ENCODE measurements at places on chromosomes 5 and 9.
A peak's percentile ranks its signal among the peaks of the same experiment; 100 is the strongest.

GRCh38 chr5:123365156-123365555 is 58.0 kb downstream of the CEP120 start:
- no peak for DNase-seq

- DNase-seq: no peak
Measured at GRCh38 chr9:89873801-89874200, 269.0 kb downstream of the GADD45G start.

DNA sequence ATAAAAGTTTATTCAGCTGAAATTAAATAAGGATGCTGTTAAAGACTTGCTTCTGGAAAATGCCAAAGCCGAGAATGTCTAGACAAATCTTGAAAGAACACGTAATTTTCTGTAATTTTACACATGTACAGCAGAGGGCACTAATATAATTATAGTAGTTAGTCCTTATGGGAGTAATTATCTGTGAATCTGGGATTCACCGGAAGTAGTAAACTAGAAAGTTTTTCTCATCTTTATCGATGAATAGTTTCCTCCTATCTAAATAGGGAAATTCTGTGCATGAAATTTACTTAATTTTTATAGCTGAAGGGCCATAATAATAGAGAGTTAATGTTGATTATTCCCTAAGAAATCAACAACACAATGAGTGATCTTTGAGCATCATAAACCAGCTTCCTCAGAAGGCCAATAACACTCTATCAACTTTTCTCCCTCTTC is 18.4 kb upstream of the CNTLN start:
- DNase-seq: peak; percentile 54

DNA sequence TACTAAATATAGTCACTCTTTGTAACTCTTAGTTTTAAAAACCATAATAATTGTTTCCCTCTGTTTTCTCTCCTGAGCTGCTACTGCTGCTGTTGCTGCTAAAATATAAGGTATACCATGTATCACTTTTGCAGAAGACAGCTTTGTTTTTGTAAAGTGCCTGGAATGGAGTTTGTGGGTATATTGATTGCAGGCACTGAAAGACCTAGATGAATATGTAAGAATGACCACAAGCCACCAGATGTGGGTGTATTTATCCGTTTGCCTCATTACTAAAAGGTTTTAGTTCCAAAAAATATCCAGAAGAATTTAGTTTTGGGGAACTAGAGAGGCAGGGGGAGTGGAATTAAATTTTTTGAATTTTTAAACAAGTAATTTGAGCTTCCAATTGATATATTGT is 151.1 kb upstream of the CDKN2B start:
- DNase-seq: no peak

DNA sequence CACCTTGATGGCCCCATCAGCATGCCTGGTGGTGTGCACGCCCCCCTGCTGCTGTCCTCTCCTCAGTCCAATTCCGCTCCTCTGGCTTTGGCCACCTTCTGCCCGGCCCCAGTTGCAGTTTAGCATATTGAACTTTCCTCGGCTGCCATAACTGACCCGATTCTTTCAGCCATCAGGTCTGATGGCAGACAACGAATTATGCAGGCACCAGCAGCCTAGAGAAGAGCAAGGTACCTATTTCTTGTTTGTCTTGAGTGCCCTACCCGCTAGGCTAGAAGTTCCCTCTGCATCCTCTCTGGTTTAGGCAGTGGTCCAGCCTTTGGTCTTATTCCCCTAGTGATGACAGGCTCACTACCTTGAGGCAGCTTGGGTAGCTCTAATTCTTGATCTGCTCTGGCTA is 43.0 kb upstream of the SLC25A51 start:
- no peak for DNase-seq

- no peak for DNase-seq
Measured at GRCh38 chr5:139058121-139058520, 140.0 kb downstream of the SIL1 start.

DNA sequence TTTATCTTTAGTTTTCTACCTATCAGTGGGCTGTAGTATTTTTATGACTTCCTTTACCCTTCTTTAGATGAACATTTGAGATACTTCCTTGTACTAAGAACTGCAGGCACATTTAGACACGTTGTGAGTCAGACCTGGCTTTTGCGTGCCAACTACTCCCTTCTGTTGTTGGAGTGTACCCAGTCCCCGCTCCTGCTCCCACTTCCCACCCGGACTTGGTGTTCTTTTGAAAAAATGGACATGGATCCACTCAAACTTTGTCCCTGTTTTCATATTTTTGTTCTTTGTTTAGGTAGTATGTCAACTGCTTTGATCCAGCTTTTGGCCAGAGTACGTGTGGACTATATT is 60.7 kb downstream of the PARP8 start:
- no peak for DNase-seq

DNA sequence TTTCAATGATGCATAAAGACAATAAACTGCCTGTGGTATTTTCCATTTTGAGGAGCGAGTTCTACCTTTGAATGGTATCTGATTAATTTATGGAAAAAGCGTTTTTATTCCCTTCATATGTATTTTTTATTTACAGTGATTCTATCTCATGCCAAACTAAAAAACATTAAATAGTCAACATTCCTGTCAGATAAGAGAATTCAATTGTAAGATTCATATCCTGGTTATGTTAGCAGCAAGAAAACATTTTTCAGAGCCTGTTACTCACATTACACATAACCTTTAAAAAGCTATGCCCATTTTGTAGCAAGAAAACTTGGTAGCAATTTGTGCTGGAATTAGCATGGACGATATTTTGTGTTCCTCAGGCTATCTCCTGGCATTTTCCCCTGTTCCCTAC is 55.1 kb upstream of the PRLR start:
- no peak for DNase-seq

DNA sequence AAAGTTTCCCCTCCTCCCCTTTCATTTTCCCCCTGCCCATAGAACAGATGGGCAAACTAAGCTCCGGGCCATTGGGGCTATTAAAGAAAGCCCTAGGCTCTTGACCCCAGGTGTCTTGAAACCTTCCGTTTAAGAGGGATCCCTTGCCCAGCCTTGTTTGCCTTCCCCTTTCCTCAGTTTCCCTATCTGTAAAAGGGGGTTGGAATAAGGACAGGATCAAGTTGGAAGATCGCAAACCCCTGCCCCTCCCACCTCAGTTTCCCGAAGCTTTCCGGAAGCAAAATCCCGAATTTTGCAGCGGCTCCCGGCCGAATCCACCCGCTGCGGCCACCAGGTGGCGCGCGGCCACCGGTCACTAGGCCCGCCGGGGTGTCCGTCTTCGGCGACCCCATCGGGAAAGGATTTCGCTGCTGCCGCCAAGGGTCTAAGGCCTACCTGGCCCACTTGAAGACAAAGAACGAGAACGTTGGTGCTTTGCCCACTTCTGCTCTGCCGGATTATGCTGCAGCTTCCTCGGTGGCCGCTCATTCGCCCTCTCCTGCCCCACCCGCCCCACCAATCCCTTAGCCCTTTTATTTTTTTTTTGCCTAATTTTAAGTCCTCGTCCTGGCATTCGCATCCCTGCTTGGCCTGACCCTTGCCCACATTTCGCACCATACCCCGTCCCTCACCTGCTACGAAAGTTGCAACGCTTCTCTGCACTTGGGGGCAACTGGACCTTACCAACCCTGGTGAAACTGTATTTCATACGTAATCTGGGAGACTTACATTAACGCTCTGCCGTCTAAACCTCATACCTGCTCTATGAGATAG is 962 bp upstream of the NR6A1 start:
- DNase-seq: peak; percentile 86

- no peak for DNase-seq
Measured at GRCh38 chr5:156687514-156687913, 162.6 kb upstream of the PPP1R2B start.

DNA sequence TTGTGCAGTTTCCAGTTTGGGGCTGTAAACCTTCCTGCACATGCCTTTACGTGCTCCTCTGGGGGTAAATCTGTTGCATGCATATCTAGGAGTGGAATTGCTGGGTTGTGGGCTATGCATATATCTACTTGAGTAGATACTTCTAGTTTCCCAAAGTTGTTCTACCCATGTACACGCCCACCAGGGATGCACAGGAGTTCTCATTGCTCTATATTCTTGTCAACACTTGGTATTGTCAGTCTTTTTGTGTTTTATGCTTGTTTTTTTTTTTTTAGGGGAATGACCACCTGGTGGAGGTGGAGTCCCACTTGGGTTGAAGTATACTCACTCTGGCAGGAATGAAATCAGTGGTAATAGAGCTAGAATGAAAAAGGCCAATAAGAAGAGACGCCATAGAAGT is 23.0 kb downstream of the FOXE1 start:
- no peak for DNase-seq

DNA sequence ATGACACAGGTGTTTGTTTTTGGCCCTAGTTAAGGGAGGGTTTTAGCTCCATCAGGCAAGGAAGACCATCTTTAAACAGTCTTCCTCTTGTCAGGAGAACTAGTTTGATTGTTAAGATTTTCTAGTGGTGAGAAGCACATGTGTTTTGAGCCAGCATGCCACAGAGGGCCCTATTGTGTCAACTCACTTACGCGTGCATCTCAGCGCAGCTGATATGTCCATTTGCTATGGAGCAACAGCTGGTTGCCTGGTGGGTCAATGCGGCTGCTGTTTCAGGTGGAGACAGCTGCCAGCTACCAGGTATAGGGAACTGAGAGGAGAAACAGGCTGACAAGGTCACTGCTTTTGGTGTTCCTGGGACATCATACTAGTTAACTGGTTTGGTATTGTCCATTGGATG is 100.5 kb upstream of the PRRC1 start:
- no peak for DNase-seq
